ENCODE measurements at places on chromosomes 11 and 22.

- no peak for DNase-seq
Measured at GRCh38 chr11:45272701-45273100, 13.4 kb downstream of the SYT13 start.

GRCh38 chr11:12719221-12719620 lies 45.0 kb downstream of the TEAD1 start:
- DNase-seq = no peak

DNA sequence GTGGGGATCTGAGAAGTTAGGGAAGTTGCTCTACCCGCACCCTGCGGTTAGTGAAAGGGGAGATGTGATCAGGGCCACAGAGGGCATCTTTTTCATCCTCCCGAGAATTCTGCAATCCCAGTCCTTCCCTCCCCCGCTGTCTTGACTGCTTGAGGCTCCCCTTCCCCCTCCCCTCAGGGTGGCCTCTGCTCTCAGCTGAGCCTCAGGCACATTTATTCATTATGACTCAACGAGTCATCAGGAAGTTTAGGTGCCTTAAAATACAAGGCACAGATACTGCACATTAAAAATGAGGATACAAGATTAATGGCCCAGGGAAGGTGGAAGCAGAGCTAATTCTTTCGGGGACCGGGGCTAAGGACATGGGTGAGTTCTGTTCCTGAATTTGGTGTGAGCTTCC lies 104.0 kb downstream of the CACNA1I start:
- no peak for DNase-seq

DNA sequence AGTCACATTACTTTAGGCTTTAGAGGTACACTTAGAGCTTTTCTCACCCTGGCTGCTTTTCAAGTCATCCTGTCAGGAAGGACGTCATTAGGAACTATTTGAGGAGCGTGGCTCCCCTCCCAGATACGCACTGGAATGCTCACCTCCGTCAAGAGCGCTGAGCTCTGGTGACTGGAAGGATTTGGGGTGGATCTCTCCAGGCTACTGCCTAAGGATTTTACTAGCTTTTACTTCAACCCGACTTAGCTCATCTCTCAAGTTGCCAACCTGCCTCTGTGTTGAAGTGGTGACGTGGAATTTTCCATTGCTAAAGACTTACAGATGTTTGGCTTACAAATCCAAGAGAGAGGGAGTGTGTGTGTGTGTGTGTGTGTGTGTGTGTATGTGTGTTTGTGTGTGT lies 355.3 kb upstream of the CCDC90B start:
- DNase-seq = no peak

- DNase-seq = no peak
Measured at GRCh38 chr11:82754410-82754809, 20.7 kb upstream of the FAM181B start.

Measured in stimulated activated CD4-positive, alpha-beta T cell treated with anti-CD3 and anti-CD28 coated beads, Interleukin-2, amount 100 ng/mL, for 4 hours (primary cell).